Osteoblast (primary cell): ENCODE measurements at places on chromosomes 11 and 22.

DNA sequence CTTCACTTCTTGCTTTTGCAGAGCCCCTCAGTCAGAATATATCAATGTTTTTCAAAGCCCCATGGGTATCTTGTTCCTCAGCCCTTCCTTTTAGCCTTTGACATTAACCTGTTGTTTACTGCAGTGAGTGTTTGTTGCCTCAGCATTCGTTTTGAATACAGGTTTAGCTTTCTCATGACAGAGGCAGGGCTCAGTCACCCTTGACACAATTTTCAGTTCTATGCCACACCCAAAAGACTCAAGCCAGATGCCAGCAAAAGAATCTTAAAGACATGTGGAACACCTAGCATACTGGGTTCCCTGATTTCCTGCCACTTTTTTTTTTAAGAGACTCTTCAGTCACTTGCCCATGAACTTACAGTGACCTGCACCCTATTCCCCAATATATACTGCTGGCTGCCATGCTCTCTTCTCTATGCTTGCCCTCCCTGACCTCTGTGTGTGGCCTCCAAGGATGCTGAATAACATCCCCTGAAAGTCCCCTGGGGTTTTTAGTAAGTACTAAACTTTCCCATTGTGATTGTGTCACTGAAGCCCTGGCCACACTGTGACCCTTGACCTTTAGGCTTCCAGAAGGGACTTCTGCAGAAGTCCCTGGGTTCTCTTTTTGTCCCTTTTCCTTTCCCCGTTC lies 1225.5 kb downstream of the TBC1D22A start:
- no peaks in the 10 kb centered on the region for H3K4me1 ChIP-seq
- no peaks in the 10 kb centered on the region for H3K36me3 ChIP-seq
- no peak overlapping the region for H3K4me3 ChIP-seq
- no peak for DNase-seq

GRCh38 chr11:117146521-117146920 lies 2.4 kb downstream of the PAFAH1B2 start:
- H3K4me3 ChIP-seq, result peak overlapping the region; percentile 85
- DNase-seq, result no peak
- peaks cover 25% of the 10 kb centered on the region for H3K4me1 ChIP-seq
- H3K27me3 ChIP-seq, result no peaks in the 10 kb centered on the region
- peak overlapping the region; percentile 60 for H3K27ac ChIP-seq

DNA sequence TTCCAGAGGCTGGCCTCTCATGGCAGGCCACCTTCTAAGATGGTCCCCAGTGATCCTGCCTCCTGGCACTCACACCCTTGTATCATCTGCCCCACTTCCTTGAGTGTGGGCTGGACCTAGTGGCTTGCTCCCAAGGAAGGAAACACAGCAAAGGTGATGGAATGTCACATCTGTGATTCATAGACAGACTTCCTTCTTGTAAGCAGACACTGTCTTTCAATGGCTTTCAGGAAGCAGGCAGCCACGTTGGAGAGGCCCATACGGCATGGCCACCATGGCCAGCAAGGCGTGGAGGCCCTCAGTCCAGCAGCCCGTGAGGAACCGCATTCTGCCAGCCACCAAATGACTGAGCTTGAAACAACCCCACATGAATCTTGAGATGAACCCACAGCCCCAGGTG lies 11.3 kb downstream of the LMO1 start:
- H3K4me1 ChIP-seq, result no peaks in the 10 kb centered on the region
- peaks cover 9% of the 10 kb centered on the region for H3K27me3 ChIP-seq
- H3K36me3 ChIP-seq, result no peaks in the 10 kb centered on the region
- DNase-seq, result no peak
- H3K27ac ChIP-seq, result no peak overlapping the region
- no peak overlapping the region for H3K4me3 ChIP-seq

DNA sequence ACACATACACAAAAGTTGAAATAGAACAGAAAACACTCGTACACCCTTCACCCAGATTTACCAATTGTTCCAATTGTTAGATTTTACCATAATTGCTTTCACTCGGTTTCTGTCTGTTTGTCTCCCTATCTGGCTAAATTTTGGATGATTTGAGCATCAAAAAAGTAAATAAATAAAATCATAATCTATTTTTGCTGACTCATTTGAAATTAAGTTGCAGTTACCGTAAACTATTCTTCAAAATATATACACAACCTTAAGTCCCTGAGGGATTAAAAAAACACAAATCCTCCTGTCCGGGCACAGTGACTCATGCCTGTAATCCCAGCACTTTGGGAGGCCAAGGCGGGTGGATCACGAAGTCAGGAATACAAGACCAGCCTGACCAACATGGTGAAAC lies 81.3 kb upstream of the SYT9 start:
- no peak overlapping the region for H3K27ac ChIP-seq
- H3K27me3 ChIP-seq, result no peaks in the 10 kb centered on the region
- H3K4me3 ChIP-seq, result no peak overlapping the region
